NCI-H1092 (cell line): ENCODE measurements at places on chromosomes 3 and 15.

DNA sequence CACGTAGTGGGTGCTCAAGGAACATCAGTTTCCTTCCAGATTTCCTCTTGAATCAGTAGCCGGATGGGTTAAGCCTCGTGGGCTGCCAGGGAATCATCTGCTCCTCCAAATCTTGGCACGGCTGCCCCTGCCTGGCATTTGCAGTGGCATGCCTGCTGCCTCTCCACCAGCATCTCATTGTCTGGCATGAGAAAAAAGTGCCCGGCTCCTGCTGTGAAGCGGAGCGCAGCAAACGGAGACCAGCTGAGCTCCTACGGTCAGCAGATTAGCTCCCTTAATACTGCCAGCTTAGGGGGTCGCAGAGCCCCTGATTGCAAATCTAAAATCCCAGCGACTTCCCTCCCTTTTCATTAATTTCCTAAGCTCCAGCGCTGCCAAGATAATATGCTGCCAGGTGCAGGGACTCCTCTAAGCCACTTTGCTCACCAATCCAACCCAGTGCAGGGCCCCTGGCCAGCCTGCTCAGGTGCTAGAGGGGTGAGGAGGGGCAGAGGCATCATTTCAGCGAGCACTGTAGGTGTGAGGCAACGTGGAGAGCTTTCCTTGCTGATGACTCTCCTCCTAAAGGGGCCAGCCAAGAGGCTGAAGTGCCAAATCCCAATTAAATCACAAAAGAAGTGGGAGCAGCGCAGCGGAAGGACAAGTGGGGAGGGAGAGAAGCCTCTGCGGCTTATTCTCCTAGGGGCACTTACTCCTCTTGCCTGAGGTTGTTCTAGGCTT lies 49.6 kb upstream of the ST8SIA2 start:
- peak; percentile 73 for DNase-seq

GRCh38 chr3:15612001-15612400 lies 10.5 kb downstream of the BTD start:
- no peak for DNase-seq

GRCh38 chr15:91521548-91521947 lies 332.0 kb upstream of the SLCO3A1 start:
- no peak for DNase-seq

- DNase-seq, result no peak
Observed at GRCh38 chr3:40187945-40188344, 121.6 kb upstream of the EIF1B start.

DNA sequence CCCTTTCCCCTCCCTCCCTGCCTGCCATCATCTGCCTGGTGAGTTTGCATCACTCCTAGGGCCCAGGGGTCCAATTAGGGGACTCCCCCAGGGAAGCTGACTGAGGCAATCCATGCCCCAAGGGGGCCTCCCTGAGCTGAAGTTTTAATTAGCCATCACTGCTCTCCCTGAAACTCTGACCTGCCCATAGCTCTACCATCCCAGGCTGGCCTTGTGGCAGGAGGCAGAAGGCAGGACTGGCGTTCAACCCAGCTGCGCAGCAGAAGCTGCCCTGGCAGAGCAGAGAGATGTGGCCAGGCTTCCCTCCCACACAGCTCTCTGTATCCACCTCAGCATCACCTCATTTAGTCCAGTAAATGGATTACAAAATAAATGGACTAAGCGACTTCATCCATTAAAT lies 7.7 kb upstream of the C15orf39 start:
- DNase-seq, result no peak

DNA sequence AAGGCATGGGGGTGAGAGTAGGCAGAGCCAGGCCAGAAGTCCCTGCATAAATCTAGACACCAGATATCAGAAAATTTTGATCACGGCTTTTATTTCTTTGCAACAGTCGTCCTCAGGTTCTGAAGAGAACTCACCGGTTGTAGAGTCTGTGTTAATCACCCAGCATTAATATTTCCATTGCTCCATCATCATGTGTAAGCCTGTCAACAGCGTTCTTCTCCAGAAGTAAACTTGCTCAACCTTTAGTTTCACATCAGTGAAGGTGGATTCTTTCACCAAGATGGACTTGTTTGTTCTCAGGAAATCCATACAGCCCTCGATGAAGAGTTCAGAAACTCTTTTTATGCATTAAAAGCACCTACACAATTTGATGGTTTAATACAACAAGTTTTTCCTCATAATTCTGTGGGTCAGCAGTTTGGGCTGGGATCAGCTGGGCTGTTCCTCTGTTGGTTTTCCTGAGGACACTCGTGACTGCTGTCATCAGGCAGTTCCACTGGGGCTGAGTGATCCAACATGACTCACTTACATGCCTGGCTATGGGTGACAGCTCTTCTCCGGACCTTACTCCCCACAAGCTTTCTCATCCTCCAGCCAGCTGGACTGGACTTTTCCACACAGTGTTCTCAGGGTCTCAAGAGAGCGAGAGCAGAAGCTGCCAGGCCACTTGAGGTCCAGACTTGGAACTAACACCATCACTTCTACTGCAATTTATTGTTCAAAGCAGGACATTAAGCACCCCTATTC lies 303.4 kb downstream of the ZNF621 start:
- DNase-seq, result no peak

DNA sequence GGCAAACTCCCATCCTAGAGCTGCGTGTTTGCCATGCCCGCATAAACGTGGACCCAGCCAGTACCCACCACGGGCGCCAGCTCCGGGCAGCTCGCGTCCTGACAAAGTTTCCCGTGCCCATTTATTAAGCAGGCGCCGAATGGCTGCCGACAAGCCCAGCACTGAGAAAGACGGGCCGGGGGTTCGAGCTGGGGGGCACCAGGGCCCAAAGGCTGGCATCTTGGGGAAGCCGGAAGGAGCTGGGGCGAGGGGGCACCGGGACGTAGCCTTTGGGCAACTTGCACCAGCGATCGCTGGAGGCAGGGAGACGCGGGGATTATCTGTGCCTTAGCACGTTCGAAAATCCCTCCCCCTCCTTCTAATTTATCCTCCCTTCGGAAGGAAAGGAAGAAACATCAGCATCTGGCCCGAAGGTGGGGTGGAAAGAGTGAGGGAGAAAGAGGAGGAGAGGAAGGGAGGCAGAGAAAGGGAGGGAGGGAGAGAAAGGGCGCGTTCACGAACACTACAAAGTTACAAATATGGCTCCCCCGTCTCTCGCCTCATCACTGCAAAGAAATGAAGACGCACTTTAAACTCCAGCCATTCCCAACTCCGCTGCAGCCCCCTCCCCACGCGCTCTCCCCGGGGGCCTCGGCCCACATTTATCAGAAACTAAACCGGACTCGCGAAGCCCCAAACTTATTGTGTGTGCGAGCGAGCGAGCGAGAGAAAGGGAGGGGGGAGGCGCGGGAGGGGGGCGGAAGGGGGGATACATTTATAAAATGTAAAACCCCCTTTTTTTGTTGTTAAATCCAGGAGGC lies 1.0 kb downstream of the ANP32A start:
- DNase-seq, result no peak

DNA sequence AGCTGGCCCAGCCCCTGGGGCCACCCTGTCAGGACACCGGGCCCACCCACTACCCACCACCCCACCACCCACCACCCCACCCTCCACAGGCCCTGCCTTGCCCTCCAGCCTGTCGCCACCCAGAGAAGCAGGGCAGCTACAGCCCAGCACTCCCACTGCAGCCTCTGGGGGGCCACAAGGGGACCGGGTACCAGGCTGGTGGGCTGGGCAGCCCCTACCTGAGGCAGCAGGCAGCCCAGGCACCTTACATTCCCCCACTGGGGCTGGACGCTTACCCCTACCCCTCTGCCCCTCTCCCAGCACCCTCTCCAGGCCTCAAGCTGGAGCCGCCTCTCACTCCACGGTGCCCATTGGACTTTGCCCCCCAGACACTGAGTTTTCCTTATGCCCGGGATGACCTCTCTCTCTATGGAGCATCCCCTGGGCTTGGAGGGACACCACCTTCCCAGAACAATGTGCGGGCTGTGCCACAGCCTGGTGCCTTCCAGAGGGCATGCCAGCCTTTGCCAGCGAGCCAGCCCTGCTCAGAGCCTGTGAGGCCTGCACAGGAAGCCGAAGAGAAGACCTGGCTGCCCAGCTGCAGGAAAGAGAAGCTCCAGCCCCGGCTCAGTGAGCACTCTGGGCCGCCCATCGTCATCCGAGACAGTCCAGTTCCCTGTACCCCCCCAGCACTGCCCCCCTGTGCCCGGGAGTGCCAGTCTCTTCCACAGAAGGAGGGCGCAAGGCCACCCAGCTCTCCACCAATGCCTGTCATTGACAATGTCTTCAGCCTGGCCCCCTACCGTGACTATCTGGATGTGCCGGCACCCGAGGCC lies 5.3 kb downstream of the C15orf39 start:
- no peak for DNase-seq

DNA sequence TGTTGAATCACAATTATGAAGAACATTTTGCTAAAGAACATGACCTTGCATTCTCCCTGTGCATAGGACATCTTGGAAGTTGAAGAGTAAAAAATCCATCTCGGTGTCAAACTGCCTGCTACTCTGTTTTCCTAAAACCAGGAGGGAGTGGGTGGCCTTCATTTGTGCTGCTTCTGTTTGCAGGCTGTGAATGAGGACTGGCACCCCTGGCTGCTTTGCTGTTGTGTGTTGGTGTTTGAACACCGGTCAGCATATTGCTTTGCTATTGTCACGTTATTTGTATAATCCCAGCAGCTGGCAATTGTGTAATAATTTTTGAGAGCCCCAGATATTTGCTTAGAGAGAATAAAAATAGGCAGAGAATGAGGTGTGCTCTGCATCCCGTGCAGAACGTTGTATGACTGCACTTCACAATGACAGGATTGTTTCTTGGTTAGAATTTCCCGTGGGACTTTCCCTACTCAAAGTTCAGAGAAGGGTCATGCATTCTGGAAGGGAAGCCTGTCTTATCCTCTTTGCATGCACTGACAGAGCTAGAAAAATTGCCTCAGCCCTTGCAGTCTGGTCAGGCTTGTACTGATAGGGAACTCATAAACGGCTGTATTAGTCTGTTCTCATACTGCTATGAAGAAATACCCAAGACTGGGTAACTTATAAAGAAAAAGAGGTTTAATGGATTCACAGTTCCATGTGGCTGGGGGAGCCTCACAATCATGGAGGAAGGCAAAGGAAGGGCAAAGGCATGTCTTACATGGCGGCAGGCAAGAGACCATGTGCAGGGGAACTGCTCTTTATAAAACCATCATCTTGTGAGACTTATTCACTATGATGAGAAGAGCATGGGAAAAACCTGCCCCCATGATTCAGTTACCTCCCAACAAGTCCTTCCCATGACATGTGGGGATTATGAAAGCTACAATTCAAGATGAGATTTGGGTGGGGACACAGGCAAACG lies 16.3 kb downstream of the SV2B start:
- peak; percentile 83 for DNase-seq

DNA sequence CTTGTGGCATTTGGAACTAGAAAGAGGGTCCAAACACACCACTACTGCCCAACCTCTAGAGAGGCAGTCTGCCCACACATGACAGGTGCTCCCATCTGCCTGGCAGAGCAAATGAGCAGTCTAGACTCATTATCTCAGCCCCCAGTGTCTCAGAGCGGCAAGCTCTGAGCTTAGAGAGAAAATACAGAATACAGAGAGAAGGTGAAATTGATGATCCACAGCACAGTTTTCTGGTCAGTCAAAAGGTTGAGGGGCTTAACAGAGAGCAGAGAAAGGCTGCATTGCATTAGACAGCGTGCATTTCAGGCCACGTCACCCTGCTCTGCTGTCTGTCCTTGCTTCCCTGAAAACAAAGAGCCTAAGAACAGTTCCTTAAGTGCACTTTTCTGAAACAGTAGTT lies 135.1 kb downstream of the KCNMB2 start:
- no peak for DNase-seq

GRCh38 chr3:143594206-143594605 lies 254.1 kb downstream of the SLC9A9 start:
- no peak for DNase-seq

GRCh38 chr3:154862265-154862664 lies 217.9 kb upstream of the MME start:
- no peak for DNase-seq

DNA sequence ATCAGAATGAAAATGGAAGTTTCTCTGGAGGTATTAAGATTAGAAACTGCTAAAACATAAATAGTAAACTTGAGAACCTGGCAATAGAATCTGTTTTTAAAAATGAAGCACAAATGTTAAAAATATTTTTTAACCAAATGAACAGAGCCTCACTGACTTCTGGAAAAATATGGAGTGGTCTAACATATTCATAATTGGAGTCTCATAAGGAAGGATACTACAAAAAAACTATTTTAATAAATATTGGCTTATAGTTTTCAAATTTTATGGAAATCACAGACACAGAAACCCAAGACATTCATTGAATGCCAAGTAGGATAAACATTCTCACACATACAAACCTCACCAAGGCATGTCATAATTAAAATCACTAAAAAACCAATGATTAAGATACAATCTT lies 23.6 kb upstream of the TASOR start:
- DNase-seq, result no peak

DNA sequence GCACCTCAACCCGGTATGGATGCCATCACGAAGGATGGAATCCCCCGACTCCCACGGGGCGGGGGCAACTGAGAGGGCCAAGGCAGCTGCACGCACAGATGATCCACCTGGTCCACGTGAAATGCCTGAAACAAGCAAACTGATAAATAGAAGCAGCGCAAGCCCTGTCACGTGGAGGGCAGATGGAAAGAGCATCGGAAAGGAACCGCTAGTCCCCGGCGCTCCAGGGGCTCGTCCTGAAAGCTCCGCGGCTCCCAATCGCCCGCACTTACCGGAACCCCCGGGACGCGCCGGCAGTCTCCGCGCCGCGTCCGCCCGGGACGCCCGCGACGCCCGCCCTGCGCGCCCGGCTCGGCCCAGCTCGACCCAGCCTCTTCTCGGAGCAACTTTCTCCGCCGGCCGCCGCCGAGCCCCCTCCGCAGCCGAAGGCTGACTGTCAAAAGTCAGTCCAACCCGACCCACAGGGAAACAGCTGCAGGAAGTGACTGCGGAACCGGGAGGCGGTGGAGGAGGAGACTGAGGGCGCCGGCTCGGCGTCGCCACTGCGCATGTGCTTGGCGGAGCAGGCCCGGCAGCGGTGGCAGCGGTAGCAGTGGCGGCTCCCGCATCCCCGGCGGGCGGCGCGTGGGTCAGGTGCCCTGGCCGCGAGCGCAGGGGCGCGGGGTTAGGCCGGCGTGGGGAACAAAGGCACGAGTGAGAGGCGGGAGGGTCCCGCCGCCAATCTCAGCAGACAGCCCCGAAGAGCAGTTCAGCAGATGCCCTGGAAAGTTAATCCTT lies at the start of gene ZMAT3:
Gene ZMAT3 (minus strand): TSS at position 487 of the 777 bp plus-strand sequence. CDS start 4,057 bp downstream, outside the sequence.
- DNase-seq, result peak; percentile 64

DNA sequence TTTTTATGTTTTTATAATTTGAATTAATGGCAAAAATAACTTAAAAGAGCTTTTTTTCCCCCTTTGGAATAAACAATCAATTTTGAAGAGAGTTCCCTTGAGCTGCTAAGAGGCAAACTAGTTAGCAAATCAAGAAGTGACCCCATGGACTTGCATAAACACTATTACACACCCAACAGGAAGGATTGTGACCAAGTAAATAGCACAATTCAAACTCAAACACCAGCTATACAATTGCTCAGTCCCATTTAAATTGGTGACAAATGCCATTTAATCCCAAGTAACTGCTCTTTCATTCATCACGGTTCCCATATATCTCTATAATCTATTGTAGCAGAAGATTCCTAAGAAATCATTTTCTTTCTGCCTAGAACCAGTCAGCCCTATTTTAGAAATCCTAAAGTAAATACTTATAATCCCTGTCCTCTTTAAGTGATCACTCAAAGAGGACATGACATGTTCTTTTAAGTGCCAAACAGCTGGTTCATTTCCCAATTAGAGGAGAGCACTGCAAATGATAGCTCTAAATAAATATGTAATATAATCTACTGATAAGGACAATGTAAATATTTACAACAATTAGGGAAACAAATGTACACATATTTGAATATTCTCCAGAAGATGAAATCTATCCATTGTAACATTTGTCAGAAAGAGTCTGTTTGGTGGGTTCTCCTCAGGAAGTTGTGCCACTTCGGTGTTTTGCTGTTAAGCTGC lies 137.8 kb upstream of the ADAMTS9 start:
- no peak for DNase-seq
